ELF-1 (cell line): ENCODE measurements at places on chromosomes 2 and 18.
A peak's percentile ranks its signal among the peaks of the same experiment; 100 is the strongest.

DNA sequence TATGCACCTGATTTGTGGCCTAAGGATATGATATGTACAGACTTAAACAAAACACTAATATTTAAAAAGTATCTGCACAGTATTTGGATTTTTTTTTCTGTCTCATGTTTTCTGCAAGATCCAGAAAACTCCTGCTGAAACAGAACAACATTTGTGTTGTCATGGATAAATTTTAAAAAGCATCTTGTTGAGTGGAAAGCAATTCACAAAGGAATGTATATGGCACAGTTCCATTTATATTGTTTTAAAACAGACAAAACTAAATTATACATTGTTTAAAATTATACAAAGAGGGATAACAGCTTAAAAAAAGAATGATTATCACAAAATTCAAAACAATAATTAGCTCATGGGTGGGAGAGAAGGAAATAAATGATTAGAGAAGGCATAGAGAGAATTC is 193.5 kb downstream of the PPP1R1C start:
- DNase-seq, result no peak

DNA sequence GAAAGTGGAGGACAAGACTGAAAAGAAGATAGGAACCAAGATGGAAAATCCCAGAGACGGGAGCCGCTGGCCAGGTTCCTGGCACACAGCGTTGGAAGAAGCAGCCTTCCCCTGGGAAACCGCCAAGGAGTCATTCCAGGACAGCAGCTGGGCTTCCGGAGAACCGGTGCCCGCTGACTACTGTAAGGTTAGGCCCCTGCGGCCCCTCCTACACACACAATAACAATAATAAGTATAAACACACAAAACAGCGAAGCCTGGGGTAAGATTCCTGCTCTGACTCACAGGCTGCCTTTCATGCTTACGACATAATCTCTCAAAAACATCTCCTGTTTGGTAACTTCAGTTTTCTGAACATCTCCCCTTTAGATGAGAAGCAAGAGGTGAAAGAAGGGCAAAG is 28.1 kb upstream of the MYCN start:
- peak; percentile 79 for DNase-seq

DNA sequence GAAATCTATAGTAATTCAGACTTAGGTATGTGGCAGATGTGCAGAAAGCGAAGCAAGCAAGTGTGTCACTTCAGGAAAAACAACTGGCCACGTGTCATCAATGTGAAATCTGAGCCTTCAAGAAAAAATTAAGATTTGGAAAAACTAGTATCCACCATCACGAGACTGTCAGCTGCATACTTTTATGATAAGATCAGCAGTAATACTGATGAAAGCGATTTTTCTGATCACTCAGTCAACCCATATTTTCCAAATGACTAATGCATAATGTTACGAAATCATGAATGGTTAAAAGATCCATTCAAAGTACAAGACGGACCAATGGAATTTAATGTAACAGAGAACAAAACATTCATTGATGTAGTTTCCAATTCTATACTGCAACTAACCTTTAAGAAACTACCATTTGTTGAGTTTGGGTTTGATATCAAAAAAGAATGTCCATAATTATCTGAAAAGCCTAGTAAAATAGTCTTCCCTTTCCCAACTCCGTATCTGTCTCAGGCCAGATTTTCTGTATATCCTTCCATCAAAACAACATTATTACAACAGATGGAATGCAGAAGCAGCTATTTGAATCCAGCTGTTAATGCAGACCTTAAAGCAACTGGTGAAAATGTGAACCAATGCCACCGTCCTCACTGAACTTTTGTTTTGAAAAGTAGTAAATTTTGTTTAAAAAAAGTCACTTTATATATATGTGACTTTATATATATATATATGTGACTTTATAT is 17.0 kb upstream of the BCL2 start:
- DNase-seq, result no peak

DNA sequence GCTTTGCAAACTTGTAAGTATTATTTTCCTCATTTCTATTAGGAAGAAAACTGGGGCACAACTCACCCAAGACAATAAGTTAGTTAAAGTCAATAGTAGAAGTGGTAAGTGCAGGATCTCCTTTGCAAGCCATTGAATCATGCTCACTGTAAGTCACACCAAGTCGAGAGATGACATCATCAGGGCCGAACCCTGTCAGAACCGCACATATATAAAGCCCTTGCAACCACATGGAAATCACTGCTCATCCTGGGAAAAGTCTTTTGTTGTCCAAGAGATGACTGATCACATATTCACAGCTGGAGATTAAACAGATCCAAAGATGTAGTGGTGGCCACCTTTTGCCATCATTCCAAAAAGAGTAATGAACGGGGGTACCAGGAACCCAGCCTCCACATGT is 484.8 kb upstream of the ID2 start:
- DNase-seq, result no peak

DNA sequence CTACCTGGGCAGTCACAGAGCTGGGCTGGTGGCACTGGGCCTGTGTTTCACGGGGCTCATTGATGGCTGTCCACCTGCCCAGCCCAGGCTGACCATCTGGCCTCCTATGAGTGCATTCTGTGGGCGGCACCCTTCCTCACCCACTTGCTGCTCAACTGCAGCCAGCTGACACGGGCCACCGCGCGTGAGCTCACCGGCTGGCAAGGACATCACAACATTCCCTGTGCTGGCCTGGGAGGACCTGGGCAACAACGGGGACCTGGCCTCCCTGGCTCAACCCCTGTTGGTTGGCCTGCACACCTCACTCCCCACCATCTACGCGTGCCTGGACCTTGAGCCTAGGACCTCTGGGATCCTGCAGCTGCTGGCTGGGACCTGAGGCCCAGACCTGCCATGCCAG is 98.2 kb upstream of the DTNA start:
- DNase-seq, result no peak

DNA sequence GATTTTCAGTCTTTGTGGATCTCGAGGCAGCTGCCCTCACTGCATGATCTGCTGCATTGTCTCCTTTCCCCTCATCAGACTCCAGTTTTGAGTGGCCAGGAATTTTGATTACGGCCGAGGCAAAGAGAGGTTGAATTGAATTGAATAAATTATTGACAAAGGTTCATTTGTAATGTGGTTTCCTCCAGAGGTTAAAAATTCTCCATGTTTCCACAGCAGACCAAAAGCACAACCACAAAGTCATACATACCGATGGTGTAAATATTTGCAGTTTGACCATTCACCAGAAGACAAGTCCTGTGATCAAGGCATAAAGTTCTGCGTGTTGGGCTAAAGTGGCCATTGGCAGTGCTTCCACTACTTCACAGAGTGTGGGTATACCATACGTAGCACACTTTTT is 343.8 kb upstream of the MYT1L start:
- DNase-seq, result no peak

GRCh38 chr2:215727507-215728503 is 285.5 kb downstream of the MREG start:
- no peak for DNase-seq

GRCh38 chr2:241721852-241722251 is 12.6 kb upstream of the D2HGDH start:
- no peak for DNase-seq

DNA sequence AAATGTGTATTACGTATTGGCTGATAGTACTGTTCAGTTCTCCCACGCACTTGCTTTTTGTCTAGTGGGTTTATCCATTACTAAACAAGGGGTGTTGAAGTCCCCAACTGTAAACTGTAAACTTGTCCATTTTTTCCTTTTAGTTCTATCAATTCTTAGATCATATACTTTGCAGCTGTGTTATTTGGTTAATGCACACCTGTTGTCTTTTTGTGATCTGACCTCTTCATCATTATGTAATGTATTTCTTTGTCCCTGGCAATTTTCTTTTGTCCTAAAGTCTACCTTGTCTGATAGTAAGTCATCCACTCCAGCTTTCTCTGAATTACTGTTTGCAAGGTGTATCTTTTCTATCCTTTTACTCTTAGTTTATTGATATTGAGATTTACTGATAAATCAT is 21.9 kb downstream of the MCEE start:
- no peak for DNase-seq

DNA sequence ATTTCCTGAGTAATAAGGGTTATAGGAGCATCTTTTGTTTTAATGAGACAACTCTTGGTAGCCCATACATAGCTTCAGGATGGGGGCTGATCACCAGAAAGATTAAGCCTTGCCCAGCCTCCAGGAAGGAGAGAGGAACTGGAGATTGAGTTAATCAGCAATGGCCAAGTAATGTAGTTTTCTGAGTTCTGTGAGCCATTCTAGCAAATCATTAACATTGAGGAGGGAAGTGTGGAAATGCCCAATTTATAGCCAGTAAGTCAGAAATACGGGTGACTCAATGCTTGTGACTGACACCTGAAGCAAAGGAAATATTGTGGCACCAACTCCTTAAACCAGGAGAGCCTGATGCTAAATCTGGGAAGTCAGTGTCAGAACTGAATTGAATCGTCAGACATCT is 205.1 kb upstream of the SRD5A2 start:
- DNase-seq, result no peak
